ENCODE measurements at places on chromosomes 11 and 22.

DNA sequence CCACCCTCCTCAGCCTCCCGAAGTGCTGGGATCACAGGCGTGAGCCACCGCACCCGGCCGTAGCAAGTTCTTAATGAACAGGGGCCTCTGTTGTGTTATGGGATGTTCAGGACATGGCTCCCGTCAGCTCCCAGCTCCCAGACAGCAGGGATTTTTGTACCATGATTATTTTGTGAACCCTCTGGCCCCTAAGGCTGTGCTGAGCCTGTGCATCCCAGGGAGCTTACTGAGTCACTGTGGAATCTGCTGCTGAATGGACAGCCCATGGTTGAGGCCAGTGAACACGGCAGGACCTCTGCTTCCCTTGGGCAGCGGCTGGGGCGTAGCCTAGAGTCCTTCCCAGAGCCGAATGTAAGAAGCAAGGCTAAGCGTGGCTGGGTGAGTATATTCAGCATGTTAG lies 245.2 kb downstream of the NTM start:
- DNase-seq: no peak

- peak; percentile 93 for DNase-seq
Observed at GRCh38 chr11:128660947-128661346, 32.9 kb upstream of the FLI1 start.

DNA sequence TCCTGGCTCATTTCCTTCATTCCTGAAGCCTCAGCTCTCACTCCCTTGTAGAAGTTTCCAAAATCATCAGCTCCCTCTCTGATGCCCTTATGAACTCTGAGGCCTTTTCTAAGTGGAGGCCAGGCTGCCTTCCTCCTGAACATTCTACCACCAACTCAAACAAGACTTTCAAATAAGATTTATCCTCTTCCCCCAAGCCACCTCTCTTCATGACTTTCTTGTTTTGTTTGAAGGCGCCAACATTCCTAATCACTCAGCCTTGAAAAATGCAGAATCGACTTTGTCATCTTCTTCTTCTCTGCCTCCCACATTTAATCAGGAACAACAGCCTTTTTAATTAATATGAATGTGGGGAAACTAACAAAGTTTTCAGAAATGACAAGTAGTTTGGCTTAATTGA lies 927.9 kb downstream of the OPCML start:
- no peak for DNase-seq

- no peak for DNase-seq
Observed at GRCh38 chr11:44949160-44950030, 1.3 kb downstream of the TP53I11 start.

DNA sequence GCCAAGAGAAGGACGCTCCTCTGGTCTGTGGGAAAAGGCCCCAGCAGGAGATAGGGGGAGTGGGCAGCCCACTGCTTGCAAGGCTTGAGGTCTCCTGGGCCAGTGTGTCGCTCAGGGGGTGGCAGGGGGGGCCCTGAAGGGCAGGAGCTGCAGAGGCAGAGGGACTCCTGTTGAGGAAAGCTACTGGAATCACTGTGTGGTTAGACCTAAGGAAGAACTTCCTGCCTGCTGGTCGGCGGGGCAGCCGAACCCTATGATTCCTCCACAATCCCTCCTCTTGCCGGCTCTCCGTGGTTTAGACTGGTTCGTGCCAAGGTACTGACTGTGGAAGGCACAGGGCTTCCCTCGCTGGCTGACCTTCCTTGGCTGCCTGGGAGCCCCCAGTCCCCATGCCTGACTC lies 6.2 kb downstream of the GP1BB start:
- DNase-seq: no peak

DNA sequence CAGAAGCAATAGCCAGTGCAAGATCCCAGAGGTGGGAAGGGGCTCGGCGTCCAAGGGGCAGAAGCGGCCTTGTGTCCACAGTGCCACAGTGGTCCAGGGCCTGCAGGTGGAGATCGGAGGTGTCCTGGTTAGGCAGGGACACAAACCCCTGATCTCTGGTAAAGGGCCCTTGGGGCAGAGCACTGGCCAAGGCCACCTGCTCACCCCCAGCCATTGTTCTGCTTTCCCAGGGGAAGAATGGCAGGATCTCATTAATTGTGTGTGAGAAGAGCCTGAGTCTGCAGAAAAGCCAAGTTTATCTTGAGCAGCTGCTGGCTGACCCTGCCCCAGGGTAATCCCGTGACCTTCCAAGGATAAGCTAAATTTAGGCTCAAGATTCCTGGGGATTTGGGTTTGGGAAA lies 3.1 kb upstream of the CLDN5 start:
- no peak for DNase-seq

GRCh38 chr11:132943706-132944568 lies 588.4 kb downstream of the OPCML start:
- no peak for DNase-seq

GRCh38 chr11:57787920-57788702 lies 26.5 kb downstream of the CTNND1 start:
- DNase-seq: peak; percentile 57

Measured in GF-D8 (cell line).